ENCODE measurements at places on chromosomes 1 and 21.

- no peak for DNase-seq
Observed at GRCh38 chr21:31459457-31459856, 115.4 kb upstream of the TIAM1 start.

GRCh38 chr1:119686661-119687060, 25.1 kb upstream of the PHGDH start:
- no peak for DNase-seq

- DNase-seq = peak; percentile 52
Observed at GRCh38 chr1:84619383-84620102, 45.3 kb upstream of the CTBS start.

DNA sequence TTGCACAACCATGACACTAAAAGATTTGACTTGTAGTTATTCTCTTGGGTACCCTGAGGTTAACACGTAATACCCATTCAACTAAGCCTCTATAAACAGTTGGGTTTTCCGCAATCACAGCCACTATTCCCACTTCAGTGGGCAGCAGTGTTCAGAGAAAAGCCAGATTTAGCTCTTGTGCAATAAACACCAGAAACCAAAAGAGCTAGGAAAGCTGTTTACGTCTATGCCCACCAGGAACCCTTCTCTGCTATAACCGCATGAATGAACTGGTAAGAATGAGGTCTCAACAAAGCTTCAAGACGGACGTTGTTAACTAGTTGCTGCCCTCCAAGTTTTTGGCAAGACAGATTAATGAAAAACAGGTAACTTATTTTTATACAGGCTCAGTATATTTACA, 101.3 kb downstream of the SLC45A1 start:
- DNase-seq = no peak

- DNase-seq = no peak
Observed at GRCh38 chr1:54413295-54413694, 7.1 kb upstream of the SSBP3 start.

DNA sequence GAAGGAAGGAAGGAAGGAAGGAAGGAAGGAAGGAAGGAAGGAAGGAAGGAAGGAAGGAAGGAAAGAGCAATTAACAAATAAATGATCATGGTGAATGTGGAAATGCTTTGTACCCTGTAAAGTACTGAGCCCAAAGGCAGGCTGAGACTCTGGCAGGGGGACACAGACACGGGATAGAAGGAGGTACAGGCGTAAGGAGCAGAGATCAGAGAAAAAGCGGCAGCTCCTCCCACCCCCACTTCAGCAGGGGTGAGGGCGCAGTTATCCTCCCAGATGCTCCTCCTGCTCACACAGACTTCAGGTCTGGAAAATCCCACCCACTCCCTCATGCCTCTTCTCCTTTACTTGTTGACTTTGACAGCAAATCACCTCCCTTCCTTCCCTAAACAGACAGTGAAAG, 464.5 kb downstream of the MATN1 start:
- DNase-seq = no peak

- DNase-seq = no peak
Observed at GRCh38 chr1:10776190-10776905, 20.1 kb downstream of the CASZ1 start.

DNA sequence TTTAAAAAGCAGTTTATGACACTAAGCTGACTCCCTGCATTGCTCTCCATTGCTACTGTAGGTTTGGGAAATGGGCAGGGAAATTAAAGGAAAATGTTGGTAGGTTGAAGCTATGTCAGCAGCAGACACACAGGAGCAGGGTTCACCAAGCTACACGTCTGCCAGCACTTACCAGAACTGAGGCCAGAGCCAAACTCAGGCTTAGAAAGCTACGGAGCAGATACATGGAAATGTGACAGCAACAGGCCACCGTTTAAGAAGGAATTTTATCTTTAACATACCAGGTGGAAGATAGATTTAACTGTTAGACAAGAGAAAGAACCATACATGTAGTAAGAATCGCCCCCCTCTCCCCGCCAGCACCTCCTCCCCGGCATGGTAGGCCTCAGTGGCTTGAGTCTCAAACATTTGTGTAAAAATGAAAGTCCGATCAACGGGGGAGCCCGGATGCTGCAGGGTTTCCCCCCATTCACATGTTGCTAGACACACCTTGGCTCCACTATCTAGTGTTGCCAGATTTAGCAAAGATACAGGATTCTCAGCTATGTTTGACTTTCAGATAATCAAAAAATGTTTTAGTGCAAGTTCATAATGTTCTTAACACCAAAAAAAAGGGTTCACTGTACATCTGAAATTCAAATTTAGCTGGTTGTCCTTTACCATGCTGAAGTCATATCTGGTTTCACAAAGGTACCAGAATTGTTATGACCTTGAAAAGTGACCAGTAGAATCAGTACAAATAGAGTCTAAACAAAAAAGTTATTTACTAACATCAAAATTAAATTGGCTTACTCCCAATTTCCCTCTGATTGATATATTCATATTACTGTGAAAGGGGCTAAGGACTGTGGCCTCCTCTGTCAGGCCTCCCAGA, 6.7 kb downstream of the OR2T11 start:
- no peak for DNase-seq

DNA sequence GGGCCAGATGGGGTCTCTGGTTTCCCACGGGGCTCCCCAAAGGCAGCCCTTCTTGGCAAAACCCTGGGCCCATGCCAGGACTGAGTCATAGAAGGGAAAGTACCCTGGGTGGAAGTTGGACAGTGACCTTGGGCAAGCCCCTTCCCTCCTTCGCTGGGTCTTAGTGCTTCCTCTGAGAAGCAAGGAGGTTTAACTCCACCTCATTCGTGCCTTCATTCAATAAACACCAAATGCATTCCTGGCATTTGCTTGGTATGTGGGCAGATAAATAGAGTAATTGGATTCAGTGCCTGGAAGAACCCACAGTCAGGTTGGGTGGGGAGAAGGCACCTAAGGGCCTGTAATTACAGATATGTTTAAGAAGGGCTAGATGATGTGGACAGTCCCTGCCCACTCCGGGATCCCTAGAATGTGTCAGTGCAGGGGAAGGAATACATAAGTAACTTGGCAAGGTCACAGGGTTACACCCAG, 36.3 kb upstream of the CITED4 start:
- DNase-seq = no peak

DNA sequence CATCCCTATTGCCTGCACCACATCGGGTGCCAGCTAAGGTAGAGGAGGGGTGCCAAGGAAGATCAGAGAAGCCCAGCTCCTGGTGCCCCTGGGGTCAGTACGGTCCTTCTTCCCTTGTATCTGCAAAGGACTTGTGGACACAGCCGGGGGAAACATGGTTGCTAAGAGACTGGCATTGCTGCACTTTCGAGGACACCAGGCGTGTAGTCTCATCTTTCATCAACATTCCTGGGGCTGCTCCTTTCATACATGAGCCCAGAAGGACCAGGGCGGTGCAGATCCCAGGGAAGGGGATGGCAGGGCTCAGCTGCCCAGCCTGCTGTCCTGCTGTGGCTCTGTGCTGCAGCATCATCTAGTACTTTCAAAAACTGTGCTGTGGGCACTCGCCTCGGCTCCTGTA, 61.0 kb downstream of the RUNX1 start:
- no peak for DNase-seq

Data from SW 1271 (cell line).